Right ventricle myocardium inferior (tissue), 1 donor: ENCODE measurements at places on chromosomes 3 and 15. TPM values are rescaled to one million over a fixed set of nuclear protein-coding genes. Genes with fewer than 3 reads are reported as not detected.

Gene FBXW12
- total RNA-seq, result not detected

Gene GRIP2
- 39.3 TPM for total RNA-seq

Gene ANKRD28
- 23.6 TPM for total RNA-seq

Gene TMEM41A
- total RNA-seq, result 10.0 TPM

Gene RASGRF1
- total RNA-seq, result not detected

Gene ARL14
- not detected for total RNA-seq

Gene ARGFX
- total RNA-seq, result not detected

Gene LDHAL6B
- not detected for total RNA-seq

DNA sequence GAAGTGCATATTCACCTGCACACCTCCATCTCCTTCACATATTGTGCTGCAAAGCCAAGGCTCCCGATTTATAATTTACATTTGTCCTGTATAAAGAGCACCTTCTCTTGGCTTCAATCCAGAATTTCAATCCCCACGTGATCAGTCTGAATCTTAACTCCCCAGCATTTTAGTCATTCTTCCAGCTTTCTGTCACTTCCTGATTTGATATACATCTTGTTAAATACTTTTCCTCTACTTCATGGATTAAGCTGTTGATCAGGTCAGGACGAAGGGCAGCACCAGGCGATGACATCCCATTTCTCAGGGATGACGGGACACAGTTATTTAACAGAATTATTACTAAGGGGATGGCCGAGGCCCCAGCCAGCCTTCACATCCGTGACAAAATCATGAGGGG is 212.5 kb downstream of the EPHB1 start:
- no peak for DNase-seq

- no peak for DNase-seq
Observed at GRCh38 chr15:43249699-43250203, 17.0 kb downstream of the TGM5 start.

GRCh38 chr3:106083207-106083606 is 214.4 kb upstream of the CBLB start:
- DNase-seq, result no peak

GRCh38 chr15:74396445-74397238 is 29.2 kb upstream of the CYP11A1 start:
- DNase-seq, result peak; percentile 63

DNA sequence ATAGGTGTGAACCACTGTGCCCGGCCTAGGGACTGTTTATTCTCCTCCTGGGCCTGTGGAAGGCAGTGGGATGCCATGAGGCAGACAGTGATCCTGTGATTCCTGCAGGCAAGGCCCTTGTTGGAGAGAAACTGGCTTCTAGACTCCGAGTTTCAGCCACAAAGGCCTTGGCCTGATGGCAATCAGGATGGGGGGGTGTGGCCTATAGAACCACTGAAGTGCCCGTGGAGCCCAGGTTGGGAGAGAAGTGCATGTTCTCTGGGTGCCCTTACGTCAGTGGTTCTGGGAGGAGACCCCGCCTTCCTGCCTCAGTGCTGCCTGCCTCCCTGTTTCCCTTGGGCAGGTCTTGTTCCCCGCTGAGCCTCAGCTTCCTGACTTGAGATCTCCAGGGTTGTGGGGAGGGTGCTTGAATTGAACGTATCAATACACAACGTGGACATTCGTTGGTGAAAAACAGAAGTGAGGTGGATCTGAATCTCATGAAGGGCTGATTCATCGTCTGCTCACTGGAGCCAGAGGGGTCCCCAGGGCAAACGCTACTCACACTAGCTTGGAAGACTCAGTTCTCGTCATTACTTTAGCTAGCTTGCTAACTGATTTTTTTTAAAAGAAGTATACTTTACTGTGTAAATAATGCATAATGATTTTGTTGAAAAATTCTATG is 31.8 kb downstream of the IRAK2 start:
- no peak for DNase-seq

- no peak for DNase-seq
Observed at GRCh38 chr3:76679541-76679940, 360.4 kb upstream of the ROBO2 start.

GRCh38 chr3:159029306-159030026 is 227.6 kb downstream of the MFSD1 start:
- no peak for DNase-seq

- DNase-seq, result no peak
Observed at GRCh38 chr15:31486906-31487695, 160.5 kb downstream of the KLF13 start.

- DNase-seq, result no peak
Observed at GRCh38 chr15:49621401-49621811, 558 bp downstream of the DTWD1 start.

GRCh38 chr15:39743611-39744010 is 39.0 kb downstream of the FSIP1 start:
- DNase-seq, result no peak

- DNase-seq, result no peak
Observed at GRCh38 chr15:35622641-35623340, 76.8 kb upstream of the DPH6 start.

- DNase-seq, result no peak
Observed at GRCh38 chr15:97790180-97790579, 170.3 kb upstream of the ARRDC4 start.

DNA sequence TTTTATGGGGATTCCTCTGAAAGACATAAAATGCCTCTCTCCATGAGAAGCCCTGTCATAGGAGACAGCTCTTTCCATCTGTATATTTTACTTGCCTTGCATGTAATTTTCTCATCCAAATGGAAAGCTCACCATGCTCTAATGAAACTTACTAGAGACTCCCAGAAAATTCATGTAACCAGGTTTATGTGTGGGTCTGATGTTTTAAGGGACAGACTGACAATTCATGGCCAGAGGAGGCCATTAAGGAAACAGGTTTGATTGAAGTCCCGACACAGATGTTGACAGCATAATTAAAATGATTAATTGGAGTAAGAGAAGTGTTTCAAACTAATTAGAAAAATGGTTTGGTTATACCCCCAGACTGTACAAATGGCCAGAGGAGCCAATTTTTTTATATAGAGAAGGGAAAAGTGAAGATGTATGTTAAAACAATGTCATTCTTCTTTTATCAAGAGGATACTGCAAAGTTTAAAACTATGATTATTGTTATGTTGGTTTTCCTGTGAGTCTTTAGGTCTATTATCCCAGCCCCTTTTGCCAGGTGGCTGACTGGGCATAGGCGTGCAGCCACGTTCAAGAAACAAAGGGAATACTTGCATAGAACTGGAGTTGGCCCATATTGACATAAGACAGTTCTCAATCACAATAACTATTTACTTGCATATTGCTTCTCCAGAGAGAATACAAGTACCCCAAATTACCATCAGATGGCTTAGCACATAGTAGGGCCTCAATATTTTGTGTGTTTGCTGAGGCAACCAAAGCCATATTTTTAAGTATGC is 64.8 kb downstream of the RBMS3 start:
- no peak for DNase-seq

GRCh38 chr15:44550256-44550655 is 13.3 kb downstream of the EIF3J start:
- no peak for DNase-seq

DNA sequence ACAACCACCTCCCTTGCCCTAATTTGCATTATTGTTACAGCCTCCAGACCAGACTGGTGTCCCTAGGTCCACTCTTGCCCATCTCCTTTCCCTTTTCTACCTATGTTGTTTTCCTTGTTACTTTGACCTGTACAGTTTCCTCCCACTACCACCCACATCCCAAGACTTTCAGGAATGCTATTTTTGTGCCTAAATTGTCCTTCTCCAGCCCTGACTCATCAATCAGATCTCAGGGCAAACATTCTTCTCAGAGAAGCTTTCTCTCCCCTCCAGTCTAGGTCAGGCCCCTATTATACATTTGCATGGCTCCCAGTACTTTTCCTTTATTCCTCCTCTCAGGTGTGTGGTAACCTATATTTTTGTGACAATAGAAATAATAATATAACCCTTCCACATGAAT is 241.5 kb downstream of the IGSF11 start:
- DNase-seq, result no peak

DNA sequence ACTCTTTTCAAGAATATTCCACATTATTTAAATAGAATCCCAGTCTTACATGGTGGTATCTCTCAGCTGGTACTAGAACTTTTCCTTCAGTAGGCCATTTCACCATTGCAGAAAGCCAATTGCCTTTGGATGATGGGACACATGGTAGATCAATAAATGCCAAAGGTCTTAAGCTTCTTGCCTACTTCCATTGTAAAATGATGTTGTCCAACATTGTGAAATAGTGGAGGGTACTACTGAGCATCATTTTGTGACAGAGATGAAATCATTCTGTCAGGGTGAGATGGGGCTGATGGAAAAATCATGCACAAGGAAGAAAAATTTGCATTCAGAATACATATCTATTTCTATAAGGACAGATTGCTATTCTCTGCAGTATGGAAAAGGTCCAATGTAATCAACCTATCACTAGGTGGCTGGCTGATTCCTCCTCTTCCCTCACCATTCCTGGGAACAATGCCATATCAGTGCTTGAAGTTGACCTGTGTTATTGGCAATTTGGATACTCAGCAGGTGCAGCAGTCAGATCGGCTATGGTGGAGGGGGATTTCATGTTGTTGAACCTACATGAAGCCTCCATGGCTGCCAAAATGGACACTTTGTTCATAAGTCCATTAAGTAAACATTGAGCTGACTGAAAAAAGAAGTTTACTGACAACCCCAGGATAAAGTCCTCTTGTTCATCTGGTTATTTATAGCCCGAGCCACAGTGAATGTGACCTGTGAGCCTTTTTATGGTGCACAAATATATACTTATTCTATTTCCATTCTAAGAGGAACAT is 596.9 kb upstream of the ARPP21 start:
- DNase-seq, result no peak
